ENCODE measurements at places on chromosomes 4 and X.

- peak; percentile 87 for DNase-seq
Measured at GRCh38 chr4:39706334-39706733, 8.4 kb downstream of the UBE2K start.

DNA sequence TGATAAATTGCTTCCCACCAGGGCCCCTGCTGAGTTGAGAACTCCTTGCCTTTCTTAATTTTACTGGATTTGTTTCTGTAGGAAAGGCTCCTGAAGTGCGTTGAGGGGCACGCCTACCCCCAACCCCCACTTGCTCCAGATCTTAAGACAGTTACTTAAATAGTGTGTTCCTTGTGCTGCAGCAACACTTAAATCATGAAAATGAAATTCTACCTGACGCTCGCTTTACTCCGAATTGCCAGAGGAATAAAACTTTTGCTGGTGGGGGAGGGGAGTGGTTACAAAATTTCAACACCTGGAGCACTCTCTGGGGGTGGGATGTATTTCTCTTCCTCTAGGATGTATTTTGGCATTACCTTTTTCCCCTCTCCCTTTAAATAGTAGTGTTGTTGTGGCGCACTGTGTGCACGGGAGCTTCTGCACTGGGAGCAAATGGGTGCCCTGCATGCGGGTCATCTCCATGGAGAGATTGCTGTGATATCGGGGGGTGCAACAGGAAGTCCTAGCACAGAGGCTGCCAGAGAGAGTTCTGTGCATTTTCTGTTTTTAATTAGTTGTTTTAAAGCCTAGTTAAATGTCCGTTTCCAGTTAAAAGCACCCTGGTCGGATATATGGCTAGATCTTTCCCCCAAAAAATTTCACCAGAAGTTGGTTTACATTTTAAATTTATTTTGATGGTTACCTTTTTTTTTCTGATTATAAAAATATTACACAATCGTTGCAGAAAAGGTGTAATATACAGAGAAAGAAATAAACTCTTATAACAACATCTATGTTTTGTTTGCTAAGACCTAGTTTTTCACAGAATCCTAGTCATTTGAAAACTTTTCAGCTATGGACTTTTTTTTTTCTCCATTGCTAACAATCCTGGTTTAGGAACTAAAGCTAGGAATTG lies 207.7 kb downstream of the SOWAHB start:
- DNase-seq, result no peak

GRCh38 chr4:170743633-170744032 lies 653.9 kb upstream of the AADAT start:
- DNase-seq, result no peak

DNA sequence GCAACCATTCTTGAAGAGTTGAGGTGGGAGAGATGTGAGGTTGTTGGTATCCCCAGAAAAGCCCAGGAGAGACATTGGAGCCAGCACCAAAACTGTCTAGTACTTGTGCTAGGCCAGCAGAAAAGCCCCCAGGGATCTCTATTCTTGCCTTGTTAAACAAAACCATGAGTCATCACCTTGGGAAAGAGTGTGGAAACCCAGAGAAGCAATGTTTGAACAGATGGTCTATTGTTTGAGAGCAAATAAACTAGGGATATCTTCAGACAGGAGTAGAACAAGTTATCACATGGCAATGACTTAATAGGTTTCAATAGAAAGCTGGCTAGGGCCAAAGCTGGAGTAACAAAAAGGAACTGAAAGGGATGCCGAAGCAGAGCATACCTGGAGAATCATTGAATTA lies 195.7 kb upstream of the CASK start:
- DNase-seq, result peak; percentile 73

DNA sequence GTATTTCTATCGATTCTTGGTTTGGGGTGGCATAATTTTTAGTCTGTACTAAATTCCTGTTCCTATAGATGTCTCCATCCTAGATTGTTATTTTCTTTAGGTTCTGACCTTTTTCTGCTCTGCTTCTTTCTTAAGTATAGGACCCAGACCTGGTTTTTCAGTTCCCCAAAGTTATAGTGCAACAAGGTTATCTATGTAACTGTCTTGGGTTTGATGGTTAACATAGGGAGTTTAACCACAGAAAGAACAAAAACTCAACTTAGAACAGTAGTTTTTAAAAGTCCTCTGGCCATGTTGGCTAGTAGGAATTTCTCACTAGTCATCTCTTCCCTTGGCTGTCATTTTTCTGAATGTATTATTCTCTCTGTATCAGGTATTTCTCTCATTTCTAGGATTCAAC lies 38.8 kb upstream of the MAD2L1 start:
- DNase-seq, result no peak

- no peak for DNase-seq
Measured at GRCh38 chr4:48899432-48899749, 7.2 kb downstream of the OCIAD2 start.

DNA sequence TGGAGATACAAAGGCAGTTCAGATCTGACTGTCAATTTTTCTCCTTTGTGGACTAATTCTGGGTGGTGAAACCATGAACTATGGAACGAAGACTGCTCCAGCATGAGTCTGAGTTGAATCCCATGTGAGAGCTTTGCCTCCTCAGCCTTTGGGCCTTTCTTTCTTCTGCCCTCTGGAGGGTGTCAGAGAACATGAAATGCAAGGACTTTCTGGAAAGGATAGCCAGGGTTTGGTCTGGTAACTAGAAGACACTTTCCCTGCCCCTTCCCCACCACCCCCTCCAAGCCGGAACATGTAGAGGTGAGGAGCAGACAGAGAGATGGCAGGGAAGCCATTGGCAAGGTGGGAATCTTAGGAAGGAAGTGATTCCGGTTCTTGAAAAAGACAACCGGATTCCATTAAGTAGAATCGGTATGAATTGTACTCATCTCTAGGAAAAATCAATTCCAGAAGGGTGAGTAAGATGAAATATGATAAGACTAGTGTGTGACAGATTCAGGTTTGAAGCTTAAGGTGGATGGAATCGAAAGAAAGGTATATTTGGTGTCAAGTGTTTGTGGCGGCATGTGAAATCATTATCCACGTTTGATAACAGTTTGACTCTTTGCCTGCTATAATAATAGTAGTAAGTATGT lies 19.0 kb downstream of the FHL1 start:
- peak; percentile 61 for DNase-seq

DNA sequence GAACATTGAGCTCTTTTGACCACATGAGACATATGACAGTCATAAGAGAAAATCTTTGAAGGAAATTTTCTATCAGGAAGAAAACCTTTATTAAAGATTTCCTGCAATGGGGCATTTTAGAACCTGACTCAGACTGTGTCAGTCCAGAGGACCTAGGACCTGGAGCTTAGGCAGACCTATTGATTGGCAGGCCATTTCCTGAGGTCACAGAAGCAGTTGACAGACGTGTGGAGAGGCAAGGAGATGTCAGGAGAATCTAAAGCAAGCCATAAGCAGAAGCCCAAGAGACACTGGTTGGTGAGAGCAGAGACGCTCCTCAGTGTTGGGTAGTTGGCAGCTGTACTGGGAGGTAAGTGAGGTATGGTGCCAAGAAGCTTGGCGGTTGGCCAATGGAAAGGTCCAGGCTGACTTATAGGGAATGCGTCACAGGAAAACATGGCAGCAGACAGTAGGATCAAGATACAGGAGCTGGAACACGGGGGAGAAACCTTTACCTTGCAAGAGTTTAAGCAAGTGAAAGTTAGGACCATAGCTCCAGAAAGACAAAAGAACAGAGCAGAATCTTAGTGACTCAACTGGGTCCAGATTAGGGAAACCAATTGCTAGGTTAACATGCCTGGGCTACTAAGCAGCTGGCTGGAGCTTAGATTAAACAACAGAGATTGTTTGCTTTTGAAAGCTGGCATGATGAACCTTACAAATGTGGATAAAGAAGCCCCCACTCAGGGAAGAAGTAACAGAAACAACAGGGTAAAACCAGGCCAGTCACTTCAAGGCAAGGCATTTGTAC lies 18.6 kb downstream of the PALLD start:
- DNase-seq, result no peak

DNA sequence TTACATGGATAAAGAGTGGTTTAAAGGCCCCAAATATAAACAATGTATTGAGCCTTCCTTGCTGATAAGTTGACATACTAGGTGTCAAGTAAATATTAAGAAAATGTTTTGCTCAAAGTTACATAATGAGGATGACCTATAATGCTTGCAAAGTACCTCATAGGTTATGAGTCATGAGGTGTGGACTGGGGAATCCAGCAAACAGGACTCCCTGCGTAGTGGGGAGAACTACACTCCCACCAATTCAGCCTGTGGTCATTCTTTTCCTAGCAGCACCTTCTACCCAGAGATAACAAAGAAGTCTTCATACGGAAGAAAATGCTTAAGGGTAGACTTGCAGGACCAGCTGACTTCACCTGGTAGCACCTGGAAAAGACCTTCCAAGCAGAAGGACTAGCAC lies 418.9 kb upstream of the CPEB2 start:
- no peak for DNase-seq

GRCh38 chrX:11766487-11766886 lies 8.4 kb downstream of the MSL3 start:
- no peak for DNase-seq

- DNase-seq, result no peak
Measured at GRCh38 chrX:45903781-45904201, 641.4 kb downstream of the ZNF674 start.

DNA sequence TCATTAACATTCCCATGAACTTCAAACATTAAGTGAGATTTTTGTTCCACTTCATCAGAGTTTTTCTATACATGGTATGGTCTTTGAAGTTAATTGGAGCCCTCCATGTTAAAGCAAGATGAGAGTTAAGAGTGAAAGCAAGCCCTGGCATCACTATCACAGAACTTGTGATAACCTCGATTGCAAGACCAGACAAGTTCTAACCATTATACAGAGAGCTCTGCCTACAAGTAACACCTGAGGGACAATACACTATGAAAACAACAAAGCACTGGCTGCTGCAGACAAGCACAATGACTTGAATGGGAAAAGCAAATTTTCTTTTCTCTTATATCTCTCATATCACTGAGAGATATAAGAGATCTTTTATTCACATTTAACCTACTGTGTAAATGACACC lies 126.6 kb upstream of the GYPA start:
- DNase-seq, result no peak

DNA sequence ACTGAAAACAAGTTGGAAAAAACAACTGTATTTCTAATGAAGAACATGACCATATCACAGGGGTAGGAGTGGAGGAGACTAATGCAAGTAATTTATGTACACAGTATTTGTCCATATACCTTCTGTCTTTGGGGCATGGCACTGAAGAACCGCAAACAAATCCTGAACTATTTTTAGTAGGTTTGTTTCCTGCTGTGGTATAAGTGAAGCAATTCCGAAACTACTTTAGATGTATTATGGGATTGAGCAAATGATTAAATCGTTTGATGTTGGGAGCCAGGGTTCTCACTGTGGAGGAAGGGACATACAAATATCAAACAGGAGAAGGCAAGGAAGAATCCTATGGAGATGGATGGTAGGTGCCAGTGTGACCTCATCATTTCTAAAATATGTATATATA lies 18.9 kb upstream of the SH3KBP1 start:
- no peak for DNase-seq

DNA sequence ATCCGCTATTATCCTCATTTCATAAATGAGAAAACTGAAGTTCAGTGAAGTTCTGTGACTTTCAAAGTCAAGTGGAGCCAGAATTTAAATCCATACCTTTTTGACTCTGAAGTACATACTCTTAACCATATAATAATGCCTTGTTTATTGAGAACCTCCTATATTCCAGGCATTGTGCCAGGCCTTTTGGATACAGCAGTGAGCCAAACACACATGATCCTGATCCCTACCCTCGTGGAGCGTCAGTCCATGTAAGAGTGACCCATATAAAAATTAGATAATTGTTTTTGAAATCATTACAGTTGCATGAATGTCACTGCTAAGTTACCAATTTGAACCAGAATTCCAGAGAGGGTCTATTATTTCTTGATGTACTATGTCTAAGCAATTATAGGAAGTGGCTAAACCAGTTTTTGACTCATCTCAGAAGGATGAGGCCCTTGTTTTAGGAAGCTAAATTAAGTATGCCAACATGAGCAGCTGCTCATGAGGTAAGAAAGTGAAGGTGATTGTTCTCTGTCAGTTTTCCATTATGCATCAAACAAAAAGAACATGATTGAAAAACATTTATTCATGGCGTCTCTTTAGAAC lies 289.5 kb downstream of the GLUD2 start:
- no peak for DNase-seq

DNA sequence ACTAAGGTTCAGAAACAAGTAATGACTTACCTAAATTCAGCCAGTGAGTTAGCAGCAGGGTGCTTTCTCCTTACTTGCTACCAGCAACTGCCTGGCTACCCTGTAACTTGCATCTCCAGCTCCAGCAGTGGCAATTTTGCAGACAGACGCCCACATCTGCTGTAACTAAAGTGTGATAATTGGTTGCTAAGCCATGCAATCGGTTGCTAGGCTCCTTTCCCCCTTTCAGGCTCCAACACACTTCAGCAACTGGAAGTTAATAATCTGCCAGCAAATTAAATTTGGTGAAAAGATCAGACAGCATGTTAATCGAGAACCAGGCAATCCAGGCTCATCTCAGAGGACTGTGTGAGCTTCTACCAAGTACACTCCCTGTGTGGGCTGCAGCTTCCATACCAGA lies 24.2 kb upstream of the ARHGEF9 start:
- DNase-seq, result no peak

DNA sequence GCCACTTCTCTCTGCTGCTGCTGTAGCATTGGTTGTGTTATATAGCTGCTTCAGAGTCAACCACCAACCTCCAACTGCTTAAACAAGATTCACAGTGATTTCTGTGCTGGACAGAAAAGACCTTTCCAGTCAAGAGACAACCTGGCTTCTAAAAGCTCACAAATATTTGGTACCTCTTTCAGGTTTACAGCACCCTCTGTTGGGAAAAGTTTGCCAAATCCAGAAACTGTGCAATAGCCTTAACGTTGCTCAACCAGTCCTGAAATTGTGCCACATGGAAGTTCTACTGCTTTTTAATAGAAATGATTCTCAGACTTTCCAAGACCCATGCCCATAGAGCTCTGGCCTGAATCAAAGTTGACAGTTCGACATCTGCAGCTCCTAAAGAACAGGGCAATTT lies 842.1 kb upstream of the HTR2C start:
- peak; percentile 50 for DNase-seq

DNA sequence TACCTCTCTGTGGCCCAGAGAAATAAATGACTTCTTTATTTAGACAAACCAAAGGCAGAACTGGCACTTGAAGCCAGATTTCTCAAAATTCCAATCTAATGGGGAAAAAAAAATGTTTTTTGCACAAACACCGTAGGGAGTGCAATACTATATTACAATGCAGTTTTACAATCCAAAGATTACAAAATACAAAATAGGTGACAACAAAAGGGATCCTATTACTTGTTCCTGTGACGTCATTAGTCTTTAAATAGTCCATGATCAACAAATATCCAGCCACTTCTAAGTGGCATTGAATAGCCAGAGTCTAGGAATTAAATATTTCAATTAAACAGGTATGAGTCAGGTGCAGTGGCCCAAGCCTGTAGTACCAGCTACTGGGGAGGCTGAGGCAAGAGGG lies 3.0 kb upstream of the APBB2 start:
- no peak for DNase-seq
